ENCODE measurements at places on chromosomes 4 and X.

- no peak for DNase-seq
Measured at GRCh38 chr4:8276358-8277240, 7.0 kb downstream of the HTRA3 start.

DNA sequence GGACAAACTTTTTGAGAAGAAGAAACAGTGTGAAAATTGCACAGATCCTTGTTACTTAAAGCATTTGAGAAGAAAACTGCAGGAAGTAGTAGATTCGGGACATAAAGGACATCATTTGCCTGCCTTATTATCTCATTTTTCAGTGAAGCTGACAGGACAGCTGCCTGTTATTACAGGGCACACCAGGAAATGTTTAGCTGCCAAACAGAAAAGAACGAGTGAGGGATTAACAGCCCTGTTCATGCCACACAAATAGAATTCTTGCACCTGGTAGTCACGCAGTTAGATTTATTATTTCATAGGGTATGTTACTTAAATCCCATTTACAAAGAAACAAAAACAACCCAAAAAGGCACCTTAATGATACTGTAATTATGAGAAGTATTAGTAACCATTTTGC is 100.6 kb downstream of the CHIC2 start:
- no peak for DNase-seq

DNA sequence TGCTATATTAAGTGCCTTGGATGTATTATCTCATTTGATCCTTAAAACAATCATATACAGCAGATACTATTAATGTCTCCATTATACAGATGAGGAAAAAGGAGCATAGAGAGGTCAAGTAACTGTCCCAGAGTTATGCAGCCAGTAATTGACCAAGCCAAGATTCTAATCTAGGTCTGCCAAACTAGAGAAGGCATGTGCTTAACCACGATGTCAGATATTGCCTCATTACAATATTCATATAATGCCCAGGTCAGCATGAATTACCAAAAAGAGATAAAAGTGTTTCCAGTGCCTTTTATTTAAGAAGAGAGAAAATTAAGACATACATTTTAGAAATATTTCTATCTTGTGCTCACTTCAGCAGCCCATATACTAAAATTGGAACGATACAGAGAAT is 7.1 kb downstream of the ARHGEF6 start:
- DNase-seq = no peak

GRCh38 chrX:69237236-69237635 is 72.0 kb upstream of the PJA1 start:
- no peak for DNase-seq

GRCh38 chr4:82706349-82707000 is 92.1 kb downstream of the SCD5 start:
- no peak for DNase-seq

- no peak for DNase-seq
Measured at GRCh38 chrX:47232197-47232802, 509 bp upstream of the USP11 start.

Data from SK-N-DZ (cell line).